Naive thymus-derived CD4-positive, alpha-beta T cell (primary cell): ENCODE measurements at places on chromosomes 6 and 20.

DNA sequence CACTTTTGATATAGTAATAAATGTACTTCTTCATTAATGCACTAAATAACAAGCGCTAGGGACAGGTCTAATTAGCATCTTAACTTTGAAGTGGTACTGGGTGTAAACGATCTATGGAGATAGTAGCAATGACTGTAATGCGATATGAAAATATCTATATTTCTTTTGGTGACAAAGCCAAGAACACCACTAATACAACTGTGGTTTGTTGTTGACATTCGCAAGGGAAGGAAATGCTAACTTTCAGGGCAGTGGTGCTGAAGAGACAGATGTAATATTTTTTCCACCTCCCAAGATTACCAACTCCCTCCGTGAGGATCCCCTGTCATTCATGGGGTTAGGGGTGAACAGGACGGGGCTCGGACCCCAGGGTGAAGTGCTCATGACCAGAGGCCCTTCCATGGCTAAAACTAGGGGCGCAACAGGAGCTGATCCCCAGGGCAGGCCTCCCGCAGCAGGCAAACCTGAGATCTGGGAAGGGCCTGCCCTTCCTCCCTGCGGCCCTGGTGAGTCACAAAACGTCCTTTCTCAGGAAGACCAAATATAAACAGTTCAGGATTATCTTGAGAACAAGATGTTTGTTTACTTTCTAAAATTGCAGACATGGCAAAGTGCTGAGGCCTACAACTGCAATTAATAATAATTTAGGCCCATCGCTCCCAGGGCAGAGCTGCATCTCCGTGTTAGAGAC is 65.0 kb upstream of the TOX2 start:
- no peak for DNase-seq

GRCh38 chr6:38774929-38775707 is 60.0 kb downstream of the DNAH8 start:
- DNase-seq, result no peak

DNA sequence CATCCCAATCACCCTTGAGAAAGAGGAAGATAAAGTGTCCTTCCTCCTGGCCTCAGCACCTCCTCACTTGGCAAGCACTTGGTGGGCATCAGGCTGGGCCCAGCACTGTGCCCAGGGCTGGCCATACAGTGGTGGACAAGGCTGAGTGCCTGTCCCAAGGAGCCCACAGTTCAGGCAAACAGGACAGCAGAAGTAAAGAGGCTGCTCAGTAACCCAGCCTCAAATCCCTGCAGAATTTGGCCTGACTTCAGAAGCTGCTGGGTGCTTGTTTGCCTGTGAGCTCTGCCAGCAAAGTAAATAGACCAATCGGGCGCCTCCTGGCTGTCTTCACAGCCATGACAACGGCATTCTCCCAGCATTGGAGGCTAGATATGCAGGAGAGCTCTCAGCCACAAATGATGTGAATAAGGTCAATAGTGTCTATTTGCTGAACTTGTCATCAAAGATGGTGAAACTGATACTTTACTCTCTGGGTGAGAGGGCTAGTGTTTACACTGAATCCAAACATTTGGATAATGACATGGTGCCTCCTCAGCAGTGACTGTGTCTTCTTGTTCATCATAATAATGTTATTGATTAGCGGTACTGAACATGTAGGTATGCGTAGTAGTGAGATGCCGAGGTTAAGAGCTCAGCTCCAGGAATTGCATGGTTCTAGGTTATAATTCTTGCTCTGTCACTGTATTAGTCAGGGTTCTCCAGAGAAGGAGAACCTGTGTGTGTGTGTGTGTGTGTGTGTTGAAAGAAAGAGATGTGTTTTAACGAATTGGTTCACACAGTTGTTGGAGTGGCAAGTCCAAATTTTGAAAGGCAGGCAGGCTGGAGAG is 36.9 kb upstream of the FANCE start:
- no peak for DNase-seq

- no peak for DNase-seq
Observed at GRCh38 chr20:56715902-56716519, 86.9 kb downstream of the TFAP2C start.

DNA sequence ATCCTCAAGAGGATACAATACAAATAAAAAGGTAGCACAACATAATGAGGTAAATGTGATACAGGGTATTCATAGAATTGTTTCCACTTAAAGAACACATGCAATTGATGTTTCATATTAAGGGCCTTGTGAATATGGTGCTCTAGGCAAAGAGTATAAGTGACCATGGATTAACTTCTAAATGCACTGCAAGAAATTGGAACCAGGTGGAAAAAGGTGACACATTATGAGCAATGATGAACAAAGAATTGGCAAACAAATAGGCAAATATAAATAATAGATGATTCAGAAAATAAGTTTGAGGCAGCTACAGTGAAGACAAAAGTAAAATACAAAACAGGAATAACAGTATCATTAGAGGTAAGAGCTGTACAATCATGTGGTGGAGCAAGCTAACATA is 192.0 kb downstream of the GRIK2 start:
- DNase-seq, result no peak

GRCh38 chr20:11755071-11755841 is 162.4 kb upstream of the BTBD3 start:
- DNase-seq, result no peak

GRCh38 chr20:47795214-47795907 is 10.1 kb upstream of the SULF2 start:
- no peak for DNase-seq

GRCh38 chr6:40407239-40407638 is 179.9 kb downstream of the LRFN2 start:
- no peak for DNase-seq

DNA sequence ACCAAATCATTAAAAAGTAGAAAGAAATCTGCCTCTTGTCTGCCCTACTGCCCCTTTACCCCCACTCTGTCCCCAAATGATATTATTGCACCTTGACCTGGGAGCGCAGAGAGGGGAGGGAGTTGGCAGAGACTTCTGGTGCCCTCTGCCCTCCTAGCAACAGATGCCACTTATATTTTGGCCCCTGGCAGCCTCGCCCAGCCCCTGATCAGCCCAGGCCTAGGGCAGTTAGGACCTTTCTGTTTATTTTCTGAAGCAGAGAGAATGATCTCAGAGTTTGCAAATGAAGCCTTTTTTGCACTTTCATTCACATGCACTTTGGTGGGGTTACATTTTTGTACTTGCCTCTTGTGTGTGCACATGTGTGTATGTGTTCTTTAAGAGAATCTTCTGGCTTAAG is 8.4 kb upstream of the SGK2 start:
- no peak for DNase-seq

DNA sequence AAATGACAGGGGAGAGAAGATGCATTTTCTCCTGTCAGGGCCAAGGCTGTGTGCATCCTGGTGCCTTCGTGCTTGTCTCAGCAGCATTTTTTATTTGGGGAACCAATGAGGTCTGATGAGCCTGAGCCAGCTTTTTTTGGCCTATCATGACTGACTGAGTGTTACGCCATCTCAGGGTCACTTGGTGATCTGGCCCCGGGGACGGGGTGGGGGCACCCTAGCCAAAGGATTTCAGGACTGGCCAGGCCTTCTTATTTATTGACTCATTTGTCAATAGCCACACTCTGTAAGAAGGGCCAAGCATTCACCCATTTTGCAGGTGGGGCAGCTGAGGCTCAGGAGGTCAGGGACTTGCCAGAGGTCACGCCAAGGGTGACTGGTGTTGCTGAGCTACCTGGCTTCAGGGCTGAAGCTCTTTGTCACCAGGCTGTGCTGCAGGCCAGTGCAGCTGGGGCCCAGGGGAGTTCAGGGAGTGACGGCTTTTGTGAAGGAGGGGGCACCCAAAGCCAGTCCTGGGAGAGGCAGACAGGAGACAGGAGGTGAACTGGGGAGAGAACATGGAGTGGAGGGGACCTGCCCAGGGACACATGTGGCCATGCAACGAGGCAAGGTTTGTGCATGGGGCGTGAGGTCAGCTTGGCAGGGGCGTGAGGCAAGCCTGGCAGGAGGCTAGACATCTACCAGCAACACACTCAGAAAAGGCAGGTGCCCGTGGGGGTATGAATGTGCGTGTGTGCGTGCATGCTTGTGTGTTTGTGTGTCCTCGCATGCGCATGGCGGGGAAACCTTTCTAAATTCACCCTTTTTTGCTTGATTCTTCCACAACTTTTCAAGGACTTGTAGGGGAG is 31.1 kb downstream of the VSTM2L start:
- no peak for DNase-seq

DNA sequence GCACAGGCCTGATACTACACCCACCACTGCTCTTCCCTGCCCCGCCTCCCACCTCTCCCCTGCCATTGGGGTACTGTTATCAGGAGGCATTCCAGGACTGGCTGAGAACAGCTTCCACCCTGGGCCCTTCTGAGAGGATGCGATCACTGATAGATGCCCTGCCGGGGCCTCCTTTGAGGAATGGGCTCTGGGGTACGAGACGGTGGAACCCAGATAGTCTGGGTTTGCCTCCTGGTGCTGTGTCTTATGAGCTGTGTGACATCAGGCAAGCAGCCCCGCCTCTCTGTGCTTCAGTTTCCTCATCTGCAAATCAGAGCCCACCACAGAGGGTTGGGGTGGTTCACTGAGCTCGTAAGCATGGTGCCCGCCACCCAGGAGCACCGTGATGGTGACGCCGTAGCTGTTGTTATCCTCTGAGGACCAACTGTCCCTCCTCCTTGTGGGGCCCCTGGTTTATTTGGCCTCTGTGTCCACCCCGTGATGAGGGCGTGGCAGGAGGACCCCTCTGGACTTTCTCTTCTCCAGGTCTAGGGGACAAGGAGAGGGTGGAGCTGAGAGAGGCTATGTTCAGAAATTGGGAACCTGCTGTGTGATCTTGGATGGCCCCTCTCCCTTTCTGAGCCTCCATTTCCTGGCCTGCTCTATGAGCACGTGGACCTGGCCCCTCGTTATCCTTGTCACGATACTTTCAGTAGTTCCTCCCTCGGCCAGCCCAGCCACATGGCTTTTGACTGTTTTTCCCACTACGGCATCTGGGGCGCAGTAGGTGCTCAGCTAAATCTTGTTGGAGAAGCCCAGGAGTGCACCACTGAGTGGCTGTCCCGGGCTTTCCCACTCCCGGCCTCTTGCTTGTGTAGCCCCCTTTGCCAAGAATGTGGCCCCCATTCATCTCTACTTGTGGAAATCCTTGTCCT is 18.3 kb downstream of the SRC start:
- DNase-seq, result no peak

- no peak for DNase-seq
Observed at GRCh38 chr20:15310361-15310760, 972.9 kb upstream of the FLRT3 start.

GRCh38 chr6:29749308-29749662 is 26.1 kb downstream of the HLA-F start:
- DNase-seq, result no peak

DNA sequence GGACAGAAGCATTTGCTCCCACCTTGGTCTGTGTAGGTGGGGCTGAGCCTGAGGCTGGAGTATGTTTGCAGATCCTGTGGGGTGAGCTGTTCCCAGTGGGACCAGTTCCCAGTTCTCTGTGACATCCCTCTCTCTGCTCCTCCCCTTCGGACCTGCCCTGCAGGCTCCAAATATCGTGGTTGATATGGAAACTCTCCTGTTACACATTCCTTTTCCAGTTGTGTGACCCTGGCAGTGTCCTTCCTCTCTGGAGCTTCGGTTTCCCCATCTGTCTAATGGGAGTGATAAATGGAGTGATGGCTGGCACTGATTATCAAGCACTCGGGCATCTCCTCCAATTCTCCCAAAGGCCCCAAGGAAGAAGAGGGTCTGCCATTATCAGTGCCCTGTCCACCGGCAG is 15.7 kb upstream of the TGM2 start:
- DNase-seq, result no peak

DNA sequence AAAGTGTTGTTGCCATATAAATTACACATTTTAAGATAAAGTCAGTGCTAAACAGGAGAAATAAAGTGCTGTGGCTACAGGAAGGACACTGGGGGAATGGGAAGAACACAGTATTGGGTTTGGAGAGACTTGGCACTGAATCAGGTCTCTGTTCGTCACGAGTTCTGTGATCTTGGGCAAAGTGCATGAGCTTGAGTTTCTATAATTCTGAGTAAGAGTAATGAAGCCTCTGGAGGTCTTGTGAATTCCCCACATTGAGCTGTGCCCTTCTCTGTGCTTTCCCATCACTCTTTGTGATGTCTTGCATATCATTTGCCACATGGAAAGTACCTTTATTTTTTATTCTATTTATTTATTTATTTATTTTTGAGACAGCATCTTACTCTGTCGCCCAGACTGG is 16.8 kb upstream of the EEF1A1 start:
- no peak for DNase-seq

DNA sequence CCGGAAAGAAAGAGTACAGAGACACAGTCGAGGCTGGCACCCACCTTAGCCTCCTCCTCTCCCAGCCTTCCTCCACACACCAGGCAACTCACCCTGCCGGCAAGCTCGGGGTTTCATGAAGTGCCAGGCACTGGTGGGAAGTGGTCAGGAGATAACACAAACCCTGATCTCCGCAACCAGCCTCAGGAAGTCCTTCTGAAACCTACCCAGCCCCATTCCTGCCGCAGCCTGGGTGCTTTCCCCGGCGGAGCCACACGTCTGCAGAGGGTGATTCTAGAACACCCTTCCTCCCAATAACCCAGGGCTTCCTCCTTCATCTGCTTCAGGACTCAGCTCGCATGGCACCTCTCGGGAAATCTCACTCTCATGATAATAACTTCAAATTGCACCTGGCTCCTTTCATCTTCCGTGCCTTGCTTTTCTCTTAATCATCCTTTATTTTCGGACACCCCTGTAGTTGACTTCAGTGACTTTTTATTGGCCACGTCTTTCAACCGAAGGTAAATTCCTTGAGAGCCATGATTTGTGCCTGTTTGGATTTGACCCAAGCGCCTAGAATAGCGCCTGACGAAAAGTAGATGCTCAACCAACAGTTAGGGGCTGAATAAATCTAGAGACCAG is 8.7 kb upstream of the HLA-E start:
- DNase-seq, result no peak

- DNase-seq, result no peak
Observed at GRCh38 chr20:48606841-48607543, 220.8 kb downstream of the PREX1 start.

GRCh38 chr20:39813190-39813829 is 851.2 kb downstream of the DHX35 start:
- DNase-seq, result no peak

- DNase-seq, result no peak
Observed at GRCh38 chr6:43246301-43247113, 3.2 kb downstream of the TTBK1 start.

DNA sequence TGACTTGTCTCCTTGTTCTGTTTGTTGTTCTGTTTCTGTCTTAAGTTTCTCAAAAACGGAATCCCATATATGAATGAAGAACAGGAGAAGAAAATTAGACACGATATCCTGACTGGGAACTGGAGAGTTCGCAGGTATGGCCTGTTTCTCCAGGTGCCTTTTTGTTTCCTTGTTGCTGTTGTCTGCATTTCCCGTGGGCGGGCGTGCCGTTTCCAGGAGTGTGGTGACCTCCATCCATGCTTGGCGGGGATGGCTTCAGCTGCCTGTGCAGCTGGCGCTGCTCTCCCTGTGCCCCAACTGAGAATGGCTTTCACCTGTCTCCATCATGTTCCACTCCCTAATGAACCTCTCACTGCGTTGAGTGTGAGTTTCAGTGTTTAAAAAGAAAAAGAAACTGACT is 4.4 kb downstream of the PNLDC1 start:
- DNase-seq, result no peak
